ENCODE measurements at places on chromosomes 2 and 18. TPM values are rescaled to one million over a fixed set of nuclear protein-coding genes. Genes with fewer than 3 reads are reported as not detected.

GRCh38 chr2:73907840-73908452 lies 15.1 kb downstream of the ACTG2 start:
- H3K4me3 ChIP-seq: no peak overlapping the region
- no peaks in the 10 kb centered on the region for H3K4me1 ChIP-seq
- H3K27ac ChIP-seq: no peak overlapping the region
- no peak for DNase-seq

DNA sequence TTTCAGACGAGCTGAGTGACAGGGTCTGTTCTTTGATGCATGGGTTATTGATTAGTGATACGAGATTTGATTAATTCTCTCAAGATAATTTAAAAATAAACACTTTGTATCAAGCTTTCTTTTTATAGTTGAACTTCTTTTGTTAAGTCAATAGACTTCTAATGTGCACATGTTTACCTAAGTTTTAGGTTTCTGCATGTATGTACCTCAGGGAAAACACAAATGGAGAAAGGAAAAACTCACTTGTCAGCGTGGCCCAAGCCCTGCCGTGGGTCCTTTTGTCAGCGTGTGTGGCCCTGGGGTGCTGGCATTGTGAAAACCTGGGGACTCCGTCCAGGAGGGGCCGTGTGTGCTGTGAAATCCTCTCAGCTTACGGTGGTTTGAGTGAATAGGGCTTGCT lies 153.7 kb downstream of the SNTG2 start:
- no peaks in the 10 kb centered on the region for H3K27me3 ChIP-seq
- H3K27ac ChIP-seq: no peak overlapping the region
- no peaks in the 10 kb centered on the region for H3K36me3 ChIP-seq
- no peak overlapping the region for H3K4me3 ChIP-seq

INO80C gene
- total RNA-seq: 14.7 TPM

GRCh38 chr2:75801234-75801982 lies 90.7 kb upstream of the GCFC2 start:
- no peaks in the 10 kb centered on the region for H3K36me3 ChIP-seq
- no peak overlapping the region for H3K27ac ChIP-seq
- no peak overlapping the region for H3K4me3 ChIP-seq

DNA sequence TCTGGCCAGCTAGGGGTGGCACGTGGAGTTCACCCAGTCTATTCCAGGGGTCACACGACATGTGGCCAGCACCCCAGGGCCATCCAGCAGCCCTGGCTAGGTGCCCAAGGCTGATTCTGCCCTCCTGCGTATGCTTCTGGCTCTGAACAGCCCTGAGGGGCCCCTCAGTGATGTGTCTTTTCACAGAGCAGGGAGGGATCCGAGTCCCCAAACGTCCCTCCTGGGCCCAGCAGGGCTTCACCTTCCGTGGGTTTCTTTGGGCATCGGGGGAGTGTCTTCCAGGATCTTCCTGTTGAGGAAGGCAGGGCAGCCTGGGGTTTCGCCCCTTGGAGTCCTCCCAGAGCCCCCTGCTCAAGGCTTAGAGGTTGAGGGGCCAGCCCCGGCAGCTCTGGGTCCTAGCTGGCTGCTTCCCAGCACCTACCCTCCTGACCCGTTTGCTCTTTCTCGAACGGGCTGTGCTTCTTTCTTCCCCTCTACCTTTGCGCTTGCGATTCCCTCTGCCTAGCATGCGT lies 165.9 kb downstream of the DYSF start:
- H3K4me1 ChIP-seq: no peaks in the 10 kb centered on the region
- H3K27ac ChIP-seq: no peak overlapping the region
- no peak overlapping the region for H3K4me3 ChIP-seq
